ENCODE measurements at places on chromosomes 4 and X. TPM values are rescaled to one million over a fixed set of nuclear protein-coding genes. Genes with fewer than 3 reads are reported as not detected.

The CYBB gene
- 6.9 TPM for total RNA-seq

The UGT8 gene
- 0.25 TPM for total RNA-seq

The CPLX1 gene
- 0.98 TPM for total RNA-seq

DNA sequence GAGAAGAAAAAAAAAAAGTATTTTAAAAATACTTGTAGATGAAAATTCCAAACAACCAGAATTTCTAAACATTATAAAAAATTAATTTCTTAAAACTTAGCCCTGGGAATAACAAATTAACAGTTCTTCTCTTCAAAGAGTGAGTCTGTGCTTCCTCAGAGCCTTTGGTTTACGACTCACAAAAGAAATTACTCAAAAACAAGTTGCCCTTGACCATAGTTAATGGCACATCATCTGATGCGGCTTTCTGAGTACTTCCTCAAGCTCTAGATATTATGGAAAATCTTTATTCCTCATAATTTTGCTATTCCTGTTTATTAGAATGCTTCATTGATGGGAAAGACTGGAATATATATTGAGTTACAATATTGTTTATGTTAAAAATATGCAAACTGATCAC lies 23.7 kb downstream of the TAPT1 start:
- DNase-seq, result no peak

DNA sequence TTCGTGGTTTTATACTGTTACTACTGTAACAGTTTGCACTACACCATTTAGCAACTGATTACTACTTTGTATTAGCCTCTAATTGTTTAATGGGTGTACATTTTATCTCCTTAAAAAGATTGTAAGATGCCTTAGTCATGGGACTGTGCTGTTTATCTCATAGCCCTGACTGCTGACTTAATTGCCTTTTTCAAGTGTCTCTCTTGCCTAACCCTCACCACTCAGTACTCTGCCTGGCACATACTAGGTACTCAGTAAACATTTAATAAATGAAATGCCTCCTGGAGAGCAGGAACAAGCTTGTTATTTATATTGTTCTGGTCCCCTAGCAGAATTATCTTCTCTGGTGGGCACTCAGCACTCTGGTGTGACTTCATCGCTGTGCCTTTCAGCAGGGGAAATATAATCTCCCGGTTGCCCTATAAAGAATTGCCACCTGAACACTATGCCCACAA lies 1.7 kb upstream of the STIM2 start:
- DNase-seq, result no peak

DNA sequence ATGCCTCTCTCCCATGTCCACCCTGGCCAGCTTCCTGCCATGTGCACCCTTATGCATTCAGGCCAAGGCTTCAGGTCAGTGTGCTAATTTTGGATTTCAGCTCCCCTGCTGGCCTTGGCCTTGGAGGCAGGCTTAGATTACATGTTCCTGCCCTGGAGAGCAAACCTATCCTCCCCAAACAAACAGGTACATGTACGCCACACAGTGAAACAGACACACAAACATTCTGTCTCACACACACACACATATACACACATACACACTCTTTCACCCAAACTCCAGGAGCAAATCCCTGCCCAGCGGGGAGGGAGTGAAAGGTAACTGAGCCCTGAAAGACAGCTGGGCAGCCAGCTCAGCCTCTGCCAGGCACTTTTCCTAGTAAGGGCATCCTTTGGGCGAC lies 62.7 kb upstream of the ARHGAP36 start:
- DNase-seq, result no peak

DNA sequence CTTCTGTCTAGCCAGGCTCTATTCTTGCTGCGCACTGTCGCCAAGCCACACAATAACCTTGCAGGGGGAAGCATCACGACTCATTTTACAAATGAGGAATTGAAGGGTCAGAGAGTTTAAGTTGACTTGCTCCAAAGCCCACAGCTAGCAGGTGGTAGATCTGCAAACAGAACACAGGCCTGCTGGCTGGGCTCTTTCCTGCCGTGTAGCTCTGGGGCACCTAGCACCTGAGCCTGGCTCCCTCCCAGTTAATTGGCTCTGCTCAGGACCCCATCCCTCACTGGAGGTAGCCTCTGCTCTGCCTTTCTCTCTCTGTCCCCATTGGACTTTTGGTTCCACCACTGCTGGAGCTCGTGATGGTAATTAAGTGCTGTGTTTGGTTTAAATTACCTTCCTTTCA lies 98.5 kb downstream of the NSUN7 start:
- DNase-seq, result no peak

DNA sequence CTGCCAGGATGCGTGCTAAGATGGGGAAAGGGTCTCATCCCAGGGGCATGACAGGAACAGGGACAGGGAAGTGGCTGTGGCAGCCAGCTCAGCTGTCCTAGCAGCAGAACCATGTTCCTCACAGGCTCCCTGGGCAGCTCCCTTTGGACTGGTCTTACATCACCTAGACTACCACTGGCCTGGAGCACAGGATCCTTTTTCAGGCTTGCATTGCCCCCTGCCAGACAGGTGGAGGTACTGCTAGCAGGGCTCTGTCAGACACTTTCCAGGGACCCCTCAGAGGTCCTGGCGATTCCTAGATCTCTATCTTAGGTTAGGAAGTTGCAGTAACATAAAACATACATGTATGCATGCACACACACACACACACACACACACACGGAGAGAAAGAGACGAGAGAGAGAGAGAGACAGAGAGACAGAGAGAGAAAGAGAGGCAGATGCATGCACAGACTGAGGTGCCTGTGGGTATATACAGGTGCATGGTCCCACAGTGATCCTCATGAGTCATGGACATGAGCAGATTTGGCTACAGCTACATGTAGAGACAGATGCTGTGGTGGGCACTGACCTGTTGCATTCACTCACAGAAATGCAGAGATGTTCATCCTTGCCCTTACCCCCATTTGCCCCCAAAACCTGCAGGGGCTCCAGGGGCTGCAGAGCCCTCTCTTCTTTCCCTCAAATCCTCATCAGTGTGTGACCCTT lies 63.6 kb downstream of the STARD8 start:
- no peak for DNase-seq

DNA sequence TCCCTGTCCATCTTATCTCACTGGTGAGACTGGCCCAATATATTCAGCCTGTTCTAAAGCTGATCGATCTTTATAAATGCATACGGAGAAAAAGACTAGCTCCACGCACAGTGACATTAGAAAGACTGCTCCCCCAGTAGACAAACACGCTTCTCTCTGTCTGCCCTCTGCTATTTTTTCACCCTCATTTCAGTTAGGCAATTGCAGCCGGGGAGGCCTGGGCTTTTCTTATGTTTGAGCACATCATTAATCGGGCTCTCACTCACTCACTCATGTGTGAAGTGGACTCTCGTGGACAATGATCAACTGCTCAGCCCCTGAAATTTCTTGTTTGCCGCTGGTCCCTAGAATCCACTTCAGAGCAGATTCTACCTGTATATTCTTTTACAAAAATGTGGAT lies 824.7 kb upstream of the TENM3 start:
- DNase-seq, result no peak

All from vagina (tissue), 2 donors.